Stimulated activated CD8-positive, alpha-beta memory T cell treated with anti-CD3 and anti-CD28 coated beads, Interleukin-2, amount 100 ng/mL, for 1 hour (primary cell): ENCODE measurements at places on chromosomes 7 and 10.

DNA sequence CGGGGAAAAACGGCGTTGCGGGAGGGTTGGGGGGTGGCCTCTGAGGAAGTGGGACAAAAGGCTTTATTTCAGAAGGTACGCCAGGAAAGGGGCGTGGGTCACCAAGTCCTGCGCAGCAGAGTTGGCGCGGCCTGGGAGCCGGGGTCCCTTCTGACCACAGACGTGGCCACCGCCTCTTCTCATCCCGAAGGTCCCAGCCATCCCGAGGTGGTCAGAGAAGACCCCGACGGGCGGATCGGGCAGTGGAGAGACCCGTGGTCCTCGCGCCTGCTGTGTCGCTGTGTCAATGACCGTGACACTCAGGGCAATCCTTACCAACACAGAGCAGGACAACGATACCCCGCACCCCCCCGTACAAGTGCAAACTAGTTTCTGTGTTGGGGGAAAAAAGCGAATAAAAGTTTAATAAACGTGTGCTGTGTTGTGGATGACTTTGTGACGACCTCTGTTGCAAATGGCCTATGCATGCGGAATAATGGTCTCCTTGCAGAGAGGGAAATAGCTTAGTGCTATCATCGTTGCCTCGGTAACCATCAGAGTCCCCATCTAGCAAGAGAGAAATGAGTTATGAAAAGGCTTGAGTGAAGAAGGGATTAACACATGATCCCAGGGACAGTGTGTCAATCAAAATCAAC is 19.4 kb upstream of the GATA3 start:
- DNase-seq, result no peak

- no peak for DNase-seq
Observed at GRCh38 chr10:95565336-95565735, 4.2 kb upstream of the SORBS1 start.

DNA sequence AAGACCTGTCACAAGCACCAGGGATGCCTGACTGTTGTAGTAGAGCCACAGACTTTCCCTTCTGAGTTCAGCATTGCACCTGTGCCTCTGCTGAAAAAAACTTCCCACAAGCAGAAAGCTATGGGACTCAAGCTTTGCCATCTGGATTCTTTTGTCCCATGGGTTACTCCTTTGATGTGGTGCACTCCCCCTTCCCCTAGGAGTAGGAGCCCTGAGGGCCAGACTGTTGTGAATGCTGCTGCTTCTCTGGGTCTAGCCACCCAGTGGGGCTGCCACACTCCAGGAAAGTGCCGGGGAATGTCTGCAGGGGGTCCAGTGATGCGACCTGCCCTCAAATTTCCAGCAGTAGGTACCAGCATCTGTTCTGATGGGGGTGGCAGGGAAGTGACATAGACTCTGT is 11.7 kb downstream of the CASP7 start:
- DNase-seq, result no peak

GRCh38 chr10:132439025-132439388 is 42.0 kb downstream of the PWWP2B start:
- DNase-seq, result no peak

GRCh38 chr7:37031571-37032257 is 307.4 kb upstream of the AOAH start:
- DNase-seq, result no peak

DNA sequence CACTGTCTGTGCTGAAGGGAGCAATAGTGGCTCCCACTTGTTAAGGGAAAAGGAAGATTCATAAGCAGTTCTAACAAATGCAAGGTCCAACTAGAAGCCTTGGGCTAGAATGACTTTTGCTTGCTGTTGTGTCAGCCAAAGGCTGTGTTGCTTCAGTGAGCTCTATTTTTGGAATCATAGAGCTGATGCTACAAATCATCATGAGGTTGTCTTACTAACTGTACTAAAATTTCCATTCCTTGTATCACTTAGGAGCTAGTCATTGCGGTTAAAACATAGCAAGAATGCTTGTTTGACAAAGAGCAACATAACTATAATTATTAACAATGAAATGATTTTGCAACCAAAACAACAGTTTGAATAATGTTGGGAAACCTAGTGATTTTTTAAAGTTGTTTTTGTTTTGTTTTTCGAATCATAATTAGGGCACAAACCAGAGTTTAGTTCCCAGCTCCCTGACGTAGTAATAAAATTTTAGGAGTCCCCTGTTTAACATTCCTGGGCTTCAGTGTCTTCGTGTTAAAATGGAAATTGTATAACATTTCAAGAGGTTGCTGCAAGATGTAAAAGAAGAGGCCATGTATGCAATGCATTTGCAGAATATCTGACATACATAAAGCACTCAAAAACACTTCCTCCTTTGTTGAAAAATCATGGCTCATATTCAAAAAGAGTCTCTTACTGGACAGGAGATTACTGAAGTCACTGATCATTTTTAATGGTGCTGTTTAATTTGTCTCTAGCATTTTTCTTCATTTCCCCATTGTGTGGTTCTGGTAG is 183.4 kb downstream of the MACC1 start:
- DNase-seq, result no peak

- no peak for DNase-seq
Observed at GRCh38 chr7:9711259-9711918, 1262.3 kb upstream of the PHF14 start.

DNA sequence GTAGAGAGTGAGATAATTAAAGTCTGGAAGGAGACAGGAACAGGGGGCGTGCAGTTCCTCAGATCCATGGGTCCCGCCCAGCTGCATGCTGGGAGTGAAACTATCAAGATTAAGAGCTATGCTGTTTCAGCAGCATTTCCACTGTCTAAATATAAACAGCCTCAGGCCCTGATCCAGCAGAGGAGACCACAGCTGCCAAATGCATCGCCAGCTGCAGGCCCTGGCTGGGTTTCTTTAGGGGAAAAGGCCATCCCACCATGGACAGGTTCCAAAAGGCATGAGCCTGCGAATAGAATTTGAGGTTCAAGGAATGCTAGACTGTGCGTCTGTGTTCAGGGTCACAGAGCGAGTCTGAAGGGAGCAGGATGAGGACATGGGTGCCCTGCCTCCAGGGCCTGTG is 411.4 kb downstream of the PAXIP1 start:
- no peak for DNase-seq

- peak; percentile 59 for DNase-seq
Observed at GRCh38 chr10:17029581-17030271, 99.9 kb downstream of the CUBN start.

DNA sequence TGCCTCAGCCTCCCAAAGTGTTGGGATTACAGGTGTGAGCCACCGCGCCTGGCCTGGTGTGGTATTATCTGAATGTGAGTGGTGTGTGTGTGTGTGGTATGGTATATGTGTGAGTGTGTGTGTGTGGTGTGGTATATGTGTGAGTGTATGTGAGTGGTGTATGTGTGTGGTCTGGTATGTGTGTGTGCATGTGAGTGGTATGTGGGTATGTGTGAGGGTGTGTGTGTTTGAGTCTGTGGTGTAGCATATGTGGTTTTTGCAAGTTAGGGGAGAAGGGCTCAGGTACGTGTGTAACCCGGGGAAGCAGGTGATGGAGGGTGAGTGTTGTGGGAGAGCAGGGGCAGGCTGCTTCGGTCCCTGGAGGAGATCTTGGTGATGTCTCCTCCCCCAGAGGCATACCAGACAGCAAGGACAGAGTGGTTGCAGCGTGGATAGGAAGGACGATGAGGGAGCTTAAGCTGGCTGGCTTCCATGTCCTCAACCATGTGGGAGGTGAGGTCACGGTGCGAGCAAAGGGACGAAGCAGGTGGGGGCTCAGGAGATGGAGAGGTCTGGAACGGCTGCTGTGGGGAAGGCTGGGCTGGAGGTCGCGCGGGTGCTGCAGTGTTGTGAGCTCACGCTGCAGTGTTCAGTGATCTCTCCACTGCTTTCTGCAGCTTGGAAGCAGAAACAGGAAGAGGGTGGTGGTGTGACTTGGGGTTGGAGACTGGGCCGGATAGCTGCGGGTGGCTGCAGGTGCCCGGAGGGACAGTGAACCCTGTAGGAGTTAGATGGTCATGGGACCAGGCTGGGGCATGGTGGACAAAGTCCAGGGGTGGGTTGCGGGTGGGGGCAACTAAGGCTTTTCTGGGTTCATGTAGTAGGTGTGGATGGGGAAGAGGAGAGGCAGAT is 5.0 kb downstream of the ZYX start:
- DNase-seq, result no peak

- DNase-seq, result no peak
Observed at GRCh38 chr10:62634576-62634975, 169.9 kb upstream of the ADO start.

DNA sequence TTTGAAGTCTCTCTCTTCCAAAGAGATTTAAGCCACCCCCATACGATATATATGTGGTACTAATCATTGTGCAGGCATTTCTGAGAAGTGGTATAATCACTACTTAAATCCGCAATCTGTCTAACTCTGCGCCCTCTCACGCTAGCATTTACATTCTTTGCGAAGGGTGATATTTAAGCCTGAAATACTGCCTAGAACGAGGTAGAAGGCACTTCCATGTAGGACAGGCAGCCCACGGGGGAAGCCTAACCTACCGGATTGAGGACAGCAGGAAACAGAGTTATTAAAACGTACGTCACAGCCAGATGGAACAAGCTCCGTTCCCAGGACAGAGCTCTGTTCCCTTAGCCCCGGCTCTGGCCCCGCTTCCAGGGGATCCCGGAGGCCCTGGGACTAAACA is 59.3 kb upstream of the ECHDC3 start:
- DNase-seq, result no peak

GRCh38 chr7:157922576-157922975 is 585.8 kb downstream of the DNAJB6 start:
- DNase-seq, result no peak

- no peak for DNase-seq
Observed at GRCh38 chr7:136947347-136947746, 78.9 kb downstream of the CHRM2 start.

GRCh38 chr7:458511-459245 is 61.0 kb downstream of the PDGFA start:
- DNase-seq, result no peak

DNA sequence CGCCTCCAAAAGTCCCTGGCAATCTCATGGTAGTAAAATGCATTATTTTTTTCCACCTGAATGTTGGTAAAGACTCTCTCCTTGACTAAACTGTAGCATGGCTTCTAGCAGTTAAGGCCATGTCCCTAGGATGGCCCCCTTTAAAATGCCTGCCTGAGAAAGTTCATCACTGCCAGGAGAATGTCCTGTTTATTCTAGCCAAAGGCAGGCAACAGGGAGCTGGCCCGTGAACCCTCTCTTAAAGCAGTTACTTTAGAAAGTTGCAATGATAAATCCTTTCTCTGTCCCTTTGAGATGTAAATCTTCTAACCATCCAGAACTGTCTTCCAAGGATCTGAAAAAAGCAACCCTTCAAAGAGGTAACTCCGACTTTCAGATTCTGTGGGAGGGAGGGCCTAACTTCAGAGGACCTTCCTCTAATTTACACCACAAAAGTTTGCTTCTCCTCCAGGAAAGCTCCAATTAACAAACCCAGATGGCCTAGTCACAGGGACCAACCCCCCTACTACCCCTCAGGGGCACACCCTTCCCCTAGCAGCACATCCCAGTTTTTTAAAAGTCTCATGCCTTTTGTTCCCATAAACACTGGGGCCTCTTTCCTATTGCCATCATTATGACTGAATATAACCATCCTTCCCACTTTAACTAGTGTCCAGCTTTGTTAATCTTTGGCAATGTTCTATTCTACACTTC is 5.5 kb downstream of the DNTT start:
- DNase-seq, result no peak

GRCh38 chr7:134890246-134891240 is 95.8 kb upstream of the AGBL3 start:
- DNase-seq, result no peak

DNA sequence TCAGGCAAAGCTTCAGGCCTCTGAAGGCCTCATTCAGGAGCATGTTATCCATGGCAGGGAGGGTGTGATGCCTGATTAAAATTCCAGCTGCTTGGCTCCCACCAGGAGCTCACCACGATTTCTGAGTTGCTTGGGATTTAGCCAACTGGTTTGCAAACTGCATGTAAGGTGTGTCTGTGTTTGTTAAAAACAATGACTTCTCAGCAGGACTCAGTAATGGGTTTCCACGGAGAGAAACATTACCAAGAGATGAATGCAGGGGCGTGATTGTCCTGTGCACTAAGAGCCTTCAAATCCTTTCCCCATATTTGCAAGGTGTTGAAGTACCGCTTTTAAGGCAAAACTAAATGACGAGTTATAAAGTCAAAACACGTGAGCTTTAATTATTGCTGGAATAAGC is 88.8 kb upstream of the BTBD16 start:
- no peak for DNase-seq

DNA sequence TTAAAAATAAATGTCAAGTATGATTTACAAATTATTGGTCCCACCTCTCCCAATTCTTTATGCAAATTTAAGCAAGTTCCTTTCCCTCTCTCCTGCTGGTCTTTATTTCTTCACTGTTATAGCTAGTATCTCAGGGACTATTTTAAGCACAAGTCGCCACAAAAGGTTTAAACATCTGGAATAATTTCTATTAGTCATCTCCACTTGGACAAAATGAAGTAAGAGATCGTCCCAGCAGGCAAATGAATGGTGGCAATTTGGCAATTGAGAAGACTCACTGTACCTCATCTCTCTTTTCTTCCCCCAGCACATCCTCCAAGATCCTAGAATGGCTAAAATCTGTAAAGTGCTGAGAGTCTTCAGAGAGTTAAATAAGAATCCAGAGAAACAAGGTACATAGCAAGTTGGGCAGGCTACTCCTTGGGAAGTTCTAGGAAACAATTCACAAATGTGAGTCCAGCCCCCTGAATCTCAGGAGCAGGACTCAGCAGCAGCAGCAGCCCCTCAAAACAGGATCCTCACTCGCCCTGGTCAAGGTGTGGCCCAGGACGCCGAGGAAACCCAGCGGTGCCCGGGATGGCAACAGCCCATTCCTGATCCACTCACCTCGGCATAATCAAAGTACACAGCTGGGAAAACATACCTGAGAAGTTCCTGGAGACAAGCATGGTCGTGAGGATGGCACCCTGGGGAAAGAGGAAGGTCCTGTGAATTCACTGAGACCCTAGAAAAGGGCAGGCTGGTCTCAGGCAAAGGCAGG is 30.3 kb upstream of the NDST2 start:
- no peak for DNase-seq

- no peak for DNase-seq
Observed at GRCh38 chr7:35483568-35483967, 211.4 kb downstream of the HERPUD2 start.

- DNase-seq, result no peak
Observed at GRCh38 chr7:20417675-20418382, 87.1 kb downstream of the ITGB8 start.

- DNase-seq, result no peak
Observed at GRCh38 chr10:58137813-58138212, 129.9 kb downstream of the IPMK start.

DNA sequence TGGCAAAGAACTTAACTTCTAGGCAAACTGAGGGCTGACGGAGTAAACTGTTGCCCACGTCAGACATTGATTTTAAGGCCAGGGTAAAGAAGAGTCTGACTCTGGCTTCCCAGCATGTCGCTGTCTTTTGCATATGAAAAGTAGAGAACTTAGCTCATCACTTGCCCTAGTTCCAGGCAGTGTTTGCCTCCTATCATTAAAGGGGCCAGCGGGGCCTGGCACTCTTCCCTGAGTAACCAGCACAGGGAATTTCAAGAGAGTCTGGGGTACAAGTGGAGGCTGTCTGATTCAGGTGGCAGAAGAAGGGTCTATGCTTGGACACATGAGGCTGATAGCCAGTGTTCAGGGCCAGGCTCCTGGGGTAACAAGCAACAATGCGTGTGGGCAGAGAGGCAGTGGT is 4.8 kb downstream of the DENND2A start:
- DNase-seq, result no peak

- DNase-seq, result no peak
Observed at GRCh38 chr7:121449329-121449728, 53.2 kb upstream of the FAM3C start.

GRCh38 chr10:52762088-52762487 is 10.5 kb downstream of the MBL2 start:
- no peak for DNase-seq
